Stimulated activated CD8-positive, alpha-beta memory T cell treated with anti-CD3 and anti-CD28 coated beads, Interleukin-15, amount 100 ng/mL, for 24 hours (primary cell): ENCODE measurements at places on chromosomes 5 and 9.

GRCh38 chr5:139670369-139671095, 22.4 kb downstream of the CXXC5 start:
- no peak for DNase-seq

DNA sequence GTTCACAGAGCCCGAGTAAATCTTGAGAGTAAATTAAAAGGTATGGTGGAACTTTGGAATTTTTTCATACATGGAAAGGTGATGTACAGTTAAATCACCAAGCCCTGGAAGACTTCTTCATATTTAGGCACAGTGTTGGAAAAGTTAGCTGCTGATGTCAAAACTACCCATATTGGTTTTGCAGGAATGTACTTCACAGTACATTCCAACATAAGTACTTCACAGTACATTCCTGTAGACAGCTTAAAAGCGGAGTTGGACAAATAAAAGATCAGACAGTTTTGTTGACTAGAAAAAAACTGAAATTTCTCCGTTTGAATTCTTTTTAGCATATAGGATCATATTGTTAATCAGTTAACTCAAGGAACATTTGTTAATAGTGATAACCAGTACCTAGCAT, 1.8 kb downstream of the RANBP17 start:
- no peak for DNase-seq

DNA sequence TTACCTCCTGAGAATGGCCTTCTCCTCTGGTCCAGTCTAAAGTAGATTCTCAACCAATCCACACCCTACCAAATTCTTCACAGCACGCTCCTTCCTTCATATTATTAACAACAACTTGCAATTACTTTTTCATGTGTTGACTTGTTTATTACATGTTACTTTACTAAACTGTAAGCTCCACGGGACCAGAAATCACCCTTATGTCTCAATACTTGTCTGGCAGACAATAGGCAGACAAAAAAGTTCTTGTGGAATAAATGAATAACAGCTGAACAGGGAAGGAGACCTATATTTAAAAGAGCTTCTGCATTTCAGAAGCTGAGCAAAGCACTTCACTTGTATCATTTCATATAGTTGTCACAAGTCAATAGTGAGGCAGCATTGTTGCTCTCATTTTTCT, 5.7 kb upstream of the WWC1 start:
- DNase-seq = no peak

GRCh38 chr9:72883875-72884274, 69.0 kb downstream of the ALDH1A1 start:
- no peak for DNase-seq

- DNase-seq = no peak
Observed at GRCh38 chr9:118891213-118891612, 478.0 kb downstream of the BRINP1 start.

GRCh38 chr5:41843456-41844370, 26.5 kb downstream of the OXCT1 start:
- DNase-seq = no peak

DNA sequence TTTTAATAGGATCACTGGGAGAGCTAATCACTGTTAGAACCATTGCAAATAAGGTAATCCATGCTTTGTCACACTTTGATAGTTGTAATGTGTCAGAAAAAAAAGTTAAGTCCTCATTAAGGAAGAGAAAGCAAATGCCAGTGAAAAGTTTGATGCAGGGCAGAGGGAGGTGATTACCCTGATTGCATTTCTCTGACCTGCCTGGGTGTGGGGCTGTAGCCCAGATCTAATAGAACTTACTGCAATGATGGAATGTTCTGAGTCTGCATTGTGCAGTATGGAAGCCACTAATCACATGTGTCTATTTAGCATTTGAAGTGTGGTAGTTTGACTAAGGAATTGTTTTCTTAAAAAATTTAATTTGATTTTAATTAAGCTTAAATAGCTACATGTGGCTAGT, 202.7 kb downstream of the ATP10B start:
- no peak for DNase-seq

- DNase-seq = no peak
Observed at GRCh38 chr9:1723522-1724015, 291.6 kb upstream of the SMARCA2 start.

- DNase-seq = no peak
Observed at GRCh38 chr5:122089096-122090013, 11.3 kb upstream of the LOX start.

GRCh38 chr9:137180491-137180890, 7.9 kb downstream of the ANAPC2 start:
- no peak for DNase-seq

DNA sequence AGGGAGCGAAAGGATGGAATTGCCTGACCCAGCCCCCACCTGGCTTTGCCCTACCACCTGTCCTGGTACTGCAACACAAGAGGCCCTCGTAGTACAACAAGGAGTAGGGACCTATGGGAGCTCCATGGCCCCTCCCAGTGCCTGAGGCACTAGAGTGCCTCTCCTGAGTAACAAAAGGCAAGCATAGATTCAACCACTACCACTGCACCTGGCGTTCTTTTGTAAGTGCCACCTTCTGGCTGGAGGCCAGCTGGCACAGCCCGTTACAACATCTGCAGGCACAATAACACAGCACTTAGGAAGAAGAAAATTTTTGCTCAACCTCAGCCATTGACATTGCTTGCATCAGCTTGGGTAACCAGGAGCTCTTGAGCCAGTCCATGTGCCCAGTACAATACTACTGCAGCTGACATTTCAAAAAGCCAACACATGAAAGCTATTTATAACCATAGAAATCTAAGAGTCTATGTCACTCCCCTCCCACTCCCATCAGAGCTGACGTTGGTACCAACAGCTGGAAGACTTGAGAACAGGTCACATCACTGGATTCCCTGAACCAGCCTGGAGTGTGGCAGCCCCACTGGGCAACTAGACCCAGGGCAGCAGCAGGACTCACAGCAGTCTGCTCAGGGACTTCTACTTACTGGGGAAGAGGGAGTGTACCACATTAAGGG, 17.7 kb upstream of the FAM174A start:
- no peak for DNase-seq

DNA sequence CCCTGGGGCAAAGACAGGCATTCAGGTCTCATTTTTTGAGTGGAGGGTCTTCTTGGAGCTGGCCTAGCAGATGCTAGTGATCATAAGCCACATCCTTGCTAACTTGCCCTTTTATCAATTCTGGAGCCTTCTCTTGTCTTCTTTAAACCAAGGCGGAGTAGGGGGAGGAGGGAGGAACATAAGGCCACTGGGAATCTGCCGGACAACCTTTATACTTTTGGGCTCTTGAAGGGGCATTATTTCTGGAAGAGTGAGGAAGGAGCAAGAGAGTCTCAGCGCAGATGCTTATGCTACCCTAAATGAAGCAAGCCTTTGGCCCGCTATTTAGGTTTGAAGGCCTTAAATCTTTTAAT, 2.0 kb downstream of the TMEFF1 start:
- no peak for DNase-seq

DNA sequence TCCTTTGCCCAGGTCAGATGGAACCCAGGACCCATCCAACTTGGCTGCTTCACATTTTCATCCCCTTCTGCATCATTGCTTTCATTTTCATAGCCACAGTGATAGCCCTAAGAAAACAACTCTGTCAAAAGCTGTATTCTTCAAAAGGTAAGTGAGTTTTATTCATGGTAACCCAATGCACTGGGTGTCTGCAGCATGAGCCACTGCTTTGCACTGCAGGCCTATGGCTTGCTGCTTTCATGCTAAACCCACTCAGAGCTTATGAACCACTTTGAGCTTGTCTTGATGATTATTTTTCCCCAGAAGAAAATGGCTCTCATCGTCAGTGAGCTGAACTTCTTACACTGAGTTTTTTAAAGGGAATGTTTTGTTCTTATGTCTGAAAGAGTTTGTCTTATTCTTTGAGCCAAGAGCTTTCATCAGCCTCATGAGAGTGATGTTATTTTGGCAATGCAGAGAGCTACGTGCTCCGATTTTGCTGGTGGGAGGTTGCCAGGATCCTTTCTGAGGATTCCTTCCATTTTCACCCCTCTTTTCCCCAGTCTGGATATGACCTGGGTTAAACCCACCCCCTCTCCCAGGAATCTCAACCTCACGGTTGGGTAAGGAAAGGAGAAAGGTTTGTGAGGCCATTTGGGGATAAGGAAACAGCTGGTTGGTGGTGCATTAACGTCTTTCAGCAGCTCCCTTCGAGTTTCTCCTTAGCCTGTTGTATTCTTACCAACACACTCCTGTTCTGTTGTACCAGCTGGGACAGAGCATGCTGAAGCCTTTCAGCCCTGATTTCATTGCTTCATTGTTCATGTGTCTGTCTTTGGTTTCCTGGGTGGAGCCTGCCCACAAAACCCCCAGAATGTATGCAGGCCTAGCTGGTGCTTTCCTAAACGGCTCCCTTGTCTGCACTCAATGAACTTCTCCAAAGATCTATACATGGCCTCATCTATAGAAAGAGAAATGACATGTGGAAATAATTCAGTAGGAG, 47.6 kb downstream of the PDCD1LG2 start:
- no peak for DNase-seq

DNA sequence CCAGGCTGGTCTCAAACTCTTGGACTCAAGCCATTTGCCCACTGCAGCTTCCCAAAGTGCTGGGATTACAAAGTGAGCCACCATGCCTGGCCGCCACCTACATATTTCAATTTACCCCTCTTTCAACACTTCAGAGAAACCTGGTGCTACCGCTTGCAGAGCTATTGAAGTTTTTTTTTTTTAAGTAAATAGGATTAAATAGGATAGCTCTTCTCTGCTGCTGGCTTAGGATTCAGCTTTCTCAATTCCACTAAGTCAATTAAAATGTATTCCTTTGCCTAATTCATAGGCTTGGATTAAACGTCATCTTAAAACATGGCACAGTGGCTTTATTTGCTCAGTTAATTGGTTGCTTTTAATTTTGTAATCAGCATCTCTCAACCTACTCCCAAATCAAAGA, 41.0 kb downstream of the KIAA1191 start:
- no peak for DNase-seq

DNA sequence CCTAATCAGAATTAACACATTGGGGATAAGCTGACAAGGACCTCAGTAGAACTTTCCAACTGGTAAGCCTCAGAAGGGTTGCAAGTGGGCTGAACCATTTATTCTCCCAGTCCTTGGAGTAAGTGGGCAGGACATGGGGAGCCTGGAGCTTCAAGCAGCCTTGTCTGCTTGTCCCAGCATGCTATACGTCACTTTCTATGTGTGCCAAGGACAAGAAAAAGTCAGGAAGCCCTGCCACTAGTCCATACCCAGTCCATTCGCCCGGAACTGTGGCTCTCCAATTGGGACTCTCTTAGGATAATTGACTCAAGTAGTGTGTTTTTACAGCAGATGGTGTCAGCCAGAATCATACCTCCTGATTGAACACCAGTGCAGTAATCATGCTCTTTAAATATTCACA, 62.6 kb upstream of the FRRS1L start:
- DNase-seq = no peak

GRCh38 chr9:111386386-111386785, 56.4 kb upstream of the OR2K2 start:
- DNase-seq = no peak

DNA sequence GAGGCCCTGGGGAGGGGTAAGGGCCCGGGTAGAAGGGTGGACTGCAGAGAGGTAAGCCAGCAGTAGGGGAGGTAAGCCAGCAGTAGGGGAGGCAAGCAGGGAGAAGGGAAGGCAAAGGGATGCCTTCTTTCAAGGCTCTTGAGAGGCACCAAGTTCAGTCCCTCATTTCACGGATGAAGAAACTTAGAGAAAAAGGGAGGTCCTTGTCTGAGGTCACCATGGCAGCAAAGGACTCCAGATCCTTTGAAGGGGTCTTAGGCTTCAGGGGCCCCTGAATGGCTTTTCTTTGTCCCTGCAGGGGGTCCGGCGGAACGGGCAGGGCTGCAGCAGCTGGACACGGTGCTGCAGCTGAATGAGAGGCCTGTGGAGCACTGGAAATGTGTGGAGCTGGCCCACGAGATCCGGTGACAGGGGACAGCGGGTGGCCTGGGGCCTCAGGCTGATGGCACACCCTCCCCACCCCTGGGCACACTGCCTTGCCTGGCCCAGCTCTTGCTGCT, 42.6 kb downstream of the RGS3 start:
- DNase-seq = no peak

GRCh38 chr9:29806937-29807618, 2233.8 kb upstream of the C9orf72 start:
- no peak for DNase-seq

DNA sequence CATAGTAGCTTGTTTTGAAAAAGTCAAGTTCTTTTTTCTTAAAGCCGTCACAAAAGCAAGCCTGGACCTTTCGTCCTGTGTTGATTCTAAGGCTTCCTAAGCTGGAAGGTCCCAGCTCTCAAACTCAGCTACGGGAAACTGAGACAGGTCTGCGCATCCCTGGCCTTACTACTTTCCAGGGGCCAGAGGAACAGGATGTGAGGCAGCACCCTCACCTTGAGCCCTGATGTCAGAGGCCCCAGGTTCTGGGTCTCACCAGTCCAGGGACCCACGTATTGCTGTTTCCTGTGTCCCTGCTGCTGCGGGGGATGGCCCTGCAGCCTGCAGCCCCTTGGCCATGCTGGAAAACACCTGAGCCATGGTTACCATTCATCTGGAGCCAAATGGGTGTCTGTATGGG, 123.9 kb downstream of the COL23A1 start:
- DNase-seq = no peak

DNA sequence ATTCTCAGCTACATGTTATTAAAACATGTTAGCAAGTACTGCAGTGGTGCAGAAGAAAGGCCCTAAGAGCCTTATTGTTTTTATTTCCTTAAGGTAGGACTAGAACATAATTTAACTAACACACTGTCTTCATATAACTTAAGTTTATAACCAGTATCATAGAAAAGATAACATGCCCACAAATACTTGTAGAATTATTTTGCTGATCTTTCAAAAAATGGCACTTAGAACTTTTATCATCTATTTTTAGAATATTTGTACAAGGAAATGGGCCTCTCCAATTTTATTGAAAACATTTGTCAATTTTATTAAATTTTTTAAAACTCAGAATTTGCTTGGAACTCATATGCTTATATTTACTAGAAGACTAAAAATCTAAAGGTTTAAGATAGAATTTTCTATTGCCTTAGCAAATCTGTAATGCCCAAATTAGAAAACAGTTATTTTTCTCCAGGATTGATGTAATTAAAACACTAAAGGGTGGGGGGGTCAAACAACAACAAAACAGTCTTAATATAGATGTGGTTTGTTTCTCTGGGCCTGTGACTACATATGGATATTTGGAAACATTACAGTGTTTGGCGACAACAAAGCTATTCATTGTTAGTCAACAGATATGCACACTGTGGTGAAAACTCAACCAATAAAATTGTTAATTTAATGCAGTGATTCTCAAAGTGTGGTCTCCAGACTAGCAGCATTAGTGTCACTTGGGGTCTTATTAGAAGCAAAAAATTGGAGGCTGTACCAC, 360.4 kb downstream of the PDE4D start:
- no peak for DNase-seq

- no peak for DNase-seq
Observed at GRCh38 chr9:6552498-6553121, 92.9 kb downstream of the GLDC start.

- no peak for DNase-seq
Observed at GRCh38 chr5:92676215-92677165, 904.5 kb downstream of the NR2F1-AS1 start.

GRCh38 chr5:58080573-58080972, 379.3 kb downstream of the PLK2 start:
- DNase-seq = no peak

- no peak for DNase-seq
Observed at GRCh38 chr9:36690412-36691168, 117.9 kb downstream of the MELK start.

GRCh38 chr9:127521919-127522304, 70.6 kb downstream of the LRSAM1 start:
- DNase-seq = no peak
